ENCODE measurements at places on chromosomes 1 and 21.

GRCh38 chr1:85295006-85295431 lies 18.6 kb upstream of the BCL10 start:
- no peak for DNase-seq

- no peak for DNase-seq
Observed at GRCh38 chr1:234525099-234525799, 46.3 kb upstream of the TARBP1 start.

DNA sequence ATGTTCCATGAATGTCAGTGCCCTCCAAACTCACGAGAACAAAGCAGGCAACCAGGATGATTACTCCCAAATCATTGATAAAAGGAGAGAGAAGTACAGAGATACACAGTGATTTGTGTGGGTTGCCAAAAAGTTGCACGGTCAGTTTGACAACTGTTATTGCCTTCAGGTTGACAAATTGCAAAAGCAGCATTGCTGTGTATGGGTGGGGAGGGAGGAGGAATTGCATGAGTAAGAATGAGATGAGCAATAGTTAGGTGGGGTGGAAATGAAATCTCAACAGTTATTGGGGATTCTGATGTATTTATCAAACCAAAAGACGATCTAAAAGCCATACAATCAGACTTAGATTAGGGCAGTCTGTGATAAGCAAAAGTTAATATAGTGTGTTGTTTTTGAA lies 93.7 kb downstream of the NTMT2 start:
- no peak for DNase-seq

DNA sequence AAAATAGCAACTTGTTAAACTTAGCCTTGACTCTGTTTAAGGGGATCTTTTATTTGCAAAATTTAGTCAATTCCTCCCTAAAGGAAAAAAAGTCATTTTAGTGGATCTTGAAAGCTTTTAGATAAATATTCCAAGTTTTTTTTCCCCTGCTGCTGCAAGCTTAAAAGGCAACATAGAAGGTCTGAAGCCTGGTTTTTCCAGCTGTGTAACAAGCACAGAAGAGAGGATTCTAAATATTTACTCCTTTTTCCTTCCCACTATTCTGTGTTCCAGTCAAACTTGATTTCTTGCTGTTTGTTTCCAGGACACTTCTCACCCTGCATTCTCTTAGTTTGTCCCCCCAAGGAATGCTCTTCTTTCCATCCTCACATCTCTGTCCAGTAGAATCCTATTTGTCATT lies 86.7 kb downstream of the NFIA start:
- no peak for DNase-seq
